Mesenchymal stem cell (in vitro differentiated cells and primary cell): ENCODE measurements at places on chromosomes 12 and 14.

- DNase-seq: no peak
- no peaks in the 10 kb centered on the region for H3K4me1 ChIP-seq
- no peak overlapping the region for H3K27ac ChIP-seq
Observed at GRCh38 chr12:52527121-52527800, 7.1 kb upstream of the KRT5 start.

GRCh38 chr12:6927379-6928021, at the start of gene ATN1:
Gene ATN1, plus strand, starts transcription at chr12:6927959. Its CDS starts 6,043 bp downstream, at chr12:6934002.
- no peaks in the 10 kb centered on the region for H3K27me3 ChIP-seq
- peak within 1 kb of the TSS; percentile 78 for H3K27ac ChIP-seq
- peaks cover 3% of the 10 kb centered on the region for H3K36me3 ChIP-seq
- peak within 1 kb of the TSS; percentile 97 for H3K4me3 ChIP-seq
- peak; percentile 83 for DNase-seq

GRCh38 chr14:32703183-32703621, 235.5 kb upstream of the NPAS3 start:
- no peaks in the 10 kb centered on the region for H3K27me3 ChIP-seq
- H3K4me1 ChIP-seq: no peaks in the 10 kb centered on the region
- no peak for DNase-seq
- H3K27ac ChIP-seq: no peak overlapping the region

- no peaks in the 10 kb centered on the region for H3K27me3 ChIP-seq
- no peaks in the 10 kb centered on the region for H3K36me3 ChIP-seq
- no peak overlapping the region for H3K27ac ChIP-seq
- DNase-seq: no peak
- no peaks in the 10 kb centered on the region for H3K4me1 ChIP-seq
- no peak overlapping the region for H3K4me3 ChIP-seq
Observed at GRCh38 chr14:26008290-26008689, 589.5 kb downstream of the NOVA1 start.

DNA sequence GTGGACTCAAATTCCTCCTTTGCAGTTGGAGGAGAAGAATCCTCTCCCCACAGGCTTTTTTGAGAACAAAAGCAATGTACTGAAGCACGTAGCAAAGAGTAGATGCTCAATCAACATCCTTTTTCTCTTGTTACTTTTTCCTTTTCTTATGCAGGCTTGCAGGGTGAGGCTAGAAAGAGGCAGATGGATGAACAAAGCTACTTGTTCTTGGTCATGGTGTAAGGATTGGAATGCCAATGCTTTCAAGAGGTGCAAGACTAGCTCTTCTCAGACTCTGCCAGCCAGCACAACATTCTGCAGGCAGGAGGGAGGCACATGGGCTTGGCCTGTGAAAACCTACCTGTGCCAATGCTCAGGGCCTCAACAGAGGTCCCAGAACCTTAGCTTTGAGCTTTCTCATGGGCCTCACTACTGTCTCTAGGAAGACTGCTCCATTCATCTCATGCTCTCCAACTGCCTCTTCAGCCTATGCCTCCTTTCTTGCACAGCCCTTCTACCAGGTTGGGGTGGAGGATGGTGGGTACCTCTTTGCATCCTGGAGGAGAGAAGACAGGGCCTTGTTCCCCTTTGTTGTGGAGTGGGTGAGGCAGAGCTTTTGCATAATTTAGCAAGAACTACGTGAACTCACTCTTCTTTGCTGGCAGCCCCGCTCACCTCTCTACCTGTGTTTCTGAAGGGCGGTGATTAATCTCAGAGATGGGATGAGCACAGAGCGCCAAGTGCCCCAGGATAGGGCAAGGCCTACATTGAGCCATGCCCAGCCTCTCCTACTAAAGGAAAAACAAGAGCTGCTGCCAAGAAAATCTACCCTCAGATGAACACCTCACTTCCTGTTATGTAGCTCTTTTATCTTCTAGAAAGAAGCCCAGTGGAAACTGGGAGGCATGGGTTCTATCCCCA, 1119.7 kb downstream of the VRK1 start:
- H3K36me3 ChIP-seq: no peaks in the 10 kb centered on the region
- no peaks in the 10 kb centered on the region for H3K4me1 ChIP-seq
- no peak overlapping the region for H3K27ac ChIP-seq
- H3K27me3 ChIP-seq: no peaks in the 10 kb centered on the region
- DNase-seq: no peak
- no peak overlapping the region for H3K4me3 ChIP-seq

DNA sequence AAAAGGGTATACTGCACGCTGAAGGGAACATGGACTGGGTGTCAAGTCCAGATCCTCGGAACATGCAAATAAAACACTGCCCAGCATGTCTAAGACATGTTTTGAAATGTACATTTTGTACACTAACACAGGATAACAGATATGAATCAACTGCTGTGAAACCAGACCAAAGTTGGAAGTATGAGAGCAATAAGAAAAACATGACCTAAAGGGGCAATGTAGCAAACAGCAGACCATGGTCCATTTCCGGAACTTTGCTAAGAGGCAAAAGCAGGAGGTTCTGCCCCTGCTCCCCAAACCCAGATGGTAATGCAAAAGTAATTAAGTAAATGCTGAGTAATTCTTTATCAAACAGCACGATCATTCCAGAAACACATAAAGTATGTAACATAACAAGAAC, 125.2 kb downstream of the SLC25A21 start:
- no peak overlapping the region for H3K27ac ChIP-seq
- H3K4me3 ChIP-seq: no peak overlapping the region
- H3K36me3 ChIP-seq: no peaks in the 10 kb centered on the region
- H3K4me1 ChIP-seq: peaks cover 3% of the 10 kb centered on the region

- no peak overlapping the region for H3K27ac ChIP-seq
- H3K4me3 ChIP-seq: no peak overlapping the region
Observed at GRCh38 chr14:99936738-99937474, 128.3 kb upstream of the EVL start.

- no peaks in the 10 kb centered on the region for H3K27me3 ChIP-seq
- H3K27ac ChIP-seq: no peak overlapping the region
Observed at GRCh38 chr12:110012137-110012536, 12.9 kb downstream of the ANKRD13A start.

DNA sequence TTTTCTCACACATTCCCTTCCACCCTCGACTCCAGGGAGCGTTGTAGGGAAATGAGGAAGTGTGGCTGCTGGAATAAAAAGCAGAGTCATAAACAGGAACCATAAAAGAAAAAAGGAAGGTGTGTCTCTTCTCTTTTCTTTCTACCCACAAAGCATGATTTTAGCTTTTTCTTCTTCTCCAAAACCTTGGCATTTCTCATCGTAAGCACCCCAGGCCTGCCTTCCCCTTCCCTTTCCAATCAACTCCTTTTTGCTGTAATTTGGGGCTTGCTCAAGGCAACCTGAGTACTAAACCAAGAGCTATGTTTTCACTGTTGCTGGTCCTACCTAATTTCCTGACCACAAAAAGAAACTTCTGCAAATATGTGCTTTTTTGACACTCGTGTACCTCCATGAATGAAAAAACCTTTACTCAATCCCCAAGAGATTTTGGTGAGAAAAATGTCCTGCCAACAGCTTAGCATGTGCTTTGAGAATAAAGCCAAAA, 9.2 kb downstream of the PLBD1 start:
- no peaks in the 10 kb centered on the region for H3K36me3 ChIP-seq
- H3K27ac ChIP-seq: no peak overlapping the region
- no peaks in the 10 kb centered on the region for H3K27me3 ChIP-seq
- H3K4me3 ChIP-seq: no peak overlapping the region

GRCh38 chr12:12449533-12450025, 92.7 kb downstream of the BORCS5 start:
- H3K27ac ChIP-seq: no peak overlapping the region
- H3K4me1 ChIP-seq: peaks cover 1% of the 10 kb centered on the region
- peak; percentile 77 for DNase-seq
- H3K36me3 ChIP-seq: no peaks in the 10 kb centered on the region
- H3K27me3 ChIP-seq: no peaks in the 10 kb centered on the region

DNA sequence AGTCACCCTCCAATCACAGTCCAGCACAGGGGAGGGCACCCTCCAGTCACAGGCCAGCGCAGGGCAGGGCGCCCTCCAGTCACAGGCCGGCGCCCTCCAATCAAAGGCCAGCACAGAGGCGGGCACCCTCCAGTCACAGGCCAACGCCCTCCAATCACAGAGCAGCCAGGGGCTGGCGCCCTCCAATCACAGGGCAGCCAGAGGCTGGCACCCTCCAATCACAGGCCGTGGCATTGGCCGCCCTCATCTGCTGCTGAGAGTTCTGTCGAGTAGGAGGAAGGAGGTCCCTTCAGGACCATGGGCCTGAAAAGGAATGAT, 26.6 kb downstream of the DDX51 start:
- peaks cover 85% of the 10 kb centered on the region for H3K36me3 ChIP-seq
- H3K4me1 ChIP-seq: no peaks in the 10 kb centered on the region
- no peaks in the 10 kb centered on the region for H3K27me3 ChIP-seq
- DNase-seq: peak; percentile 1

GRCh38 chr12:46944088-46944487, 118.3 kb upstream of the SLC38A4 start:
- H3K4me3 ChIP-seq: no peak overlapping the region
- peak; percentile 76 for DNase-seq
- H3K4me1 ChIP-seq: peaks cover 3% of the 10 kb centered on the region
- no peak overlapping the region for H3K27ac ChIP-seq
- H3K27me3 ChIP-seq: no peaks in the 10 kb centered on the region

GRCh38 chr12:91639327-91639726, 456.7 kb upstream of the DCN start:
- H3K27ac ChIP-seq: no peak overlapping the region
- no peaks in the 10 kb centered on the region for H3K36me3 ChIP-seq
- no peaks in the 10 kb centered on the region for H3K27me3 ChIP-seq
- no peaks in the 10 kb centered on the region for H3K4me1 ChIP-seq
- no peak overlapping the region for H3K4me3 ChIP-seq

GRCh38 chr12:28652239-28652638, 462.0 kb downstream of the CCDC91 start:
- no peaks in the 10 kb centered on the region for H3K27me3 ChIP-seq
- peak; percentile 4 for DNase-seq
- H3K4me1 ChIP-seq: no peaks in the 10 kb centered on the region
- H3K4me3 ChIP-seq: no peak overlapping the region

GRCh38 chr12:119864591-119864990, 12.5 kb downstream of the CIT start:
- no peaks in the 10 kb centered on the region for H3K27me3 ChIP-seq
- no peak overlapping the region for H3K4me3 ChIP-seq
- H3K36me3 ChIP-seq: no peaks in the 10 kb centered on the region
- no peak overlapping the region for H3K27ac ChIP-seq
- DNase-seq: no peak
- no peaks in the 10 kb centered on the region for H3K4me1 ChIP-seq

- no peak overlapping the region for H3K4me3 ChIP-seq
- no peak for DNase-seq
Observed at GRCh38 chr12:64883264-64884163, 59.1 kb downstream of the TBC1D30 start.

- peaks cover 6% of the 10 kb centered on the region for H3K4me1 ChIP-seq
- no peak overlapping the region for H3K4me3 ChIP-seq
- H3K36me3 ChIP-seq: peaks cover 67% of the 10 kb centered on the region
- H3K27ac ChIP-seq: no peak overlapping the region
Observed at GRCh38 chr12:119676573-119676972, 8.6 kb downstream of the PRKAB1 start.

- no peaks in the 10 kb centered on the region for H3K4me1 ChIP-seq
- no peak overlapping the region for H3K4me3 ChIP-seq
- H3K27me3 ChIP-seq: no peaks in the 10 kb centered on the region
- peak; percentile 15 for DNase-seq
- H3K27ac ChIP-seq: no peak overlapping the region
Observed at GRCh38 chr14:34363733-34364134, 98.3 kb downstream of the SPTSSA start.

- H3K36me3 ChIP-seq: no peaks in the 10 kb centered on the region
- peaks cover 7% of the 10 kb centered on the region for H3K4me1 ChIP-seq
- no peak for DNase-seq
- no peaks in the 10 kb centered on the region for H3K27me3 ChIP-seq
Observed at GRCh38 chr14:71366861-71367260, 459.6 kb downstream of the PCNX1 start.

GRCh38 chr12:100920493-100920892, 125.9 kb downstream of the ANO4 start:
- H3K27ac ChIP-seq: no peak overlapping the region
- no peaks in the 10 kb centered on the region for H3K4me1 ChIP-seq
- DNase-seq: no peak
- no peak overlapping the region for H3K4me3 ChIP-seq
- no peaks in the 10 kb centered on the region for H3K27me3 ChIP-seq
